Adipocyte (in vitro differentiated cells): ENCODE measurements at places on chromosomes 13 and 19.

DNA sequence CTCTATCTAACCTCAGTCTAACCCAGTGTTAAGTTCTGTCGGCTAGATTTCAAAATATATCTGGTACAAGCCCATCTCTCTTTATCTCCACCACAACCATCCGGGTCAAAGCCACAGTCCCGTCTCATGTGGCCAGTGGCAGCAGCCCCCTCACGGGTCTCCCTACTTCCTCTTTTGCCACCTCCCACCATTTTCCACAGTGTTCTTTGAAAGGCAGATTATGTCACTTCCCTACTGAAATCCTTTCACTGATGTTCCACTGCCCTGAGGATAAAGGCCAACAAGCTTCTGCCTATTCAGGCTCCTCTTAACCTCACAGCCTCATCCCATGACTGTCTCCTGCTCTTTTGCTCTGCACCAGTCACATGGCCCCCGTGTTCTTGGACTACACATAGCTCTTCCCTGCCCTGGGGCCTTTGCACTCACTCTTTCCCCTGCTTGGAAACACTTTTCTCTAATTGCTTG lies 117.2 kb downstream of the UBL3 start:
- DNase-seq, result no peak

DNA sequence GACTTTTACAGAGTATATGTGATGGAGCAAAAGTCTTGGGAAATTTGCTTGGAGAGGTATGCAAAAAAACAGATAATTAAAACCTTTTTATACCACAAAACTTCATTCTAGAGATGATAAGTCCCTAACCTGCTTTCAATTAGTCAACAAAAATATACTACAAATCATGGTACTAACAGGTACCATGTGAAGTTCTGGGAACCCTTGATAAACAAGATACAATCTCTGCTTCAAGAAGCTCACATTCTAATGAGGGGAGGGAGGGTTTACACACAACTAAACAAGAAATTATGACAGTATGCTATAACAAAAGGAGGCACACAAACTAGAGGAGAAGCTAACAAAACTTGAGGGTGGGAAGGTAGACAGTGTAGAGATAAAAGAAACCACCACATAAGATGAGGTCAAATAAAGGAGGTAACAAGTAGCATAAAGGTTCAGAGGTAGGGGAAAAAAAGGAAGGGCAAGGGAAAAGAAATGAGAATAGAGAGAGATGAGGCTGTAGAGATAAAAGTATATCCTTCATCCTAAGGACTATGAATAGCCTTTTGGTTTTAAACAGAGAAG lies 91.4 kb downstream of the MYCBP2 start:
- no peak for DNase-seq

GRCh38 chr13:20387441-20387971 lies 138.2 kb downstream of the CRYL1 start:
- DNase-seq, result no peak

DNA sequence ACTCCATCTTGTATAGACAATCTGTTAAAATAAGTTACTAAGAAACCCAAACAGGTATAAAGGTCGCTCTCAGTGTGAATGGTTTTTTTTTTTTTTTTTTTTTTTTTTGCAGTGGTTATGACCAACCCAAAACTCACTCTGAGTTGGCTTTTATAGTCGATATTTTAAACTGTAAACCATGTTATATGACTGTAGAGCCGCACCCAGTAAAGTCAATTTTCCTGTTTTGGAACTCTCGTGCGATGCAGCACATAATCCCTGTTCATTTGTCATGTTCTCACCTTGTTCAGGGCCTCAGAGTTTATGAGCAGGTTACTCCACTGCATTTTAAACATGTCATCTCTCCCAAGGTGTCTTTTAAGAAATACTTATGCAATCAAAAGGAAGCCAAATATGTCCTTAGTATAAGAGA lies 112.5 kb downstream of the KLF5 start:
- no peak for DNase-seq

GRCh38 chr13:25468325-25469168 lies 96.8 kb downstream of the ATP8A2 start:
- DNase-seq, result peak; percentile 68

DNA sequence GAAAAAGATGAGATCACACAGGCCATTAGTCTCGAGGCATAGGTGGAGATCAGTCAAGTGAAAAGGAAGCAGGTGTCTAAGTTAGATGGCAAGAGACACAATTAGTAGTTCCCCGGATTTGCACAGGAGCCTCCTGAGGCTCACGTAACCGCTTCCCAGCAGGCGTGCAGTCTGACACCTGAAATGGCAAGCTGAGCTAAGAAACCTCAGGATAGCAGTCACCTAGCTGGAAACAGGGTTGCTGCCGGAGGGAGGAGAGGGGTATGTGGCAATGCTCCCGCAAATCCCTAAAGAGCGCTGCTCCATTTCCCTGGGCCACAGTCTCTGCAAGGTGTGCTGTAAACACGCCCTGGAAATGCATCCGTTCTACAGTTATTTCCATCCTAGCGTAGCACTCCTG lies 1151.0 kb downstream of the DIAPH3 start:
- no peak for DNase-seq

DNA sequence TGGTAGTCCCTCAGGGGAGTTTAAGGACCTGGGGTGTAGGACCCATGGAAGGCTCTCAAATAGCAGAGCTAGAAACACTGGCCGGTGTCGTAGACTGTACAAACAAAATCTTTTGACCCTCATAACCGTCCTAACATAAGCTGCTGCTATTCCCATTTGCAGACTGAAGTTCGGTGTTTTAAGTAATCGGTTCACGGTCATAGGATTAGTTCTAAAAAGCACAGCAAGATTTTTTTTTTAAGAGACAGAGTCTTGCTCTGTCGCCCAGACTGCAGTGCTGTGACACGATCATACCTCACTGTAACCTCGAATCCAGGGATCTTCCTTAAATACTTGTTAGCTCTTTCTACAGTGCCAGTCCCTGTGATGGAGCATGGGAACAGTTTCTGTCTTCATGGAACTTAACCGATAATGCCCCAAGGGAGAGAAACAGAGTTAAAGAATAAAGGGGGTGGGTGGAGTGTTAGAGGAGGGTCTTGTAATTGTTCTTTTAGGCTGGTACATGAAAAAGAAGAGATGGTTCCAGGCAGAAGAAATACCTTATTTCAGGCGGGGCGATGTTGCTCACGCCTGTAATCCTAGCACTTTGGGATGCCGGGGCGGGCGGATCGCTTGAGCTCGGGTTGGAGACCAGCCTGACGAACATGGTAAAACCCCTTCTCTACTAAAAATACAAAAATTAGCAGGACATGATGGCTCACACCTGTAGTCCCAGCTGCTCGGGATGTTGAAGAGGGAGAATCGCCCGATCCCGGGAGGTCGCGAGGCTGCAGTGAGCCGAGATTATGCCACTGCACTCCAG lies 475 bp upstream of the ZC3H4 start:
- DNase-seq, result no peak

DNA sequence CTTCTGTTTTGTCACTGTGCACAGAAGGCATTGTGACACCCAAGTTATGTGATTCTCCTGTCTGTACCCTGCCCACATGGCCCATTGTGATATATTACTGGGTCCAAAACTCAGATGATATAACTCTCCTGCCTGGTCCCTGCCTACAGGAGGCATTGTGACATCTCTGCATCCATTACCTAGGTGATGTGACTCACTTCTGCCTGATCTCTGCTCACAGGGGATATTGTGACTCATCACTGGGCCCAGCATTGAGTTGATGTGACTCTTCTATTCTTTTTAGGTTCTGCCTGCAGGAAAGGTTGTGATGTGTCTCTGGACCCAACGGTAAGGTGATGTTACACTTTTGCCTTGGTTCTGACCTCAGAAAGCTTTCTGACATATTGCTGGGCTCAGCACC lies 67.9 kb upstream of the ZNF724 start:
- DNase-seq, result no peak

DNA sequence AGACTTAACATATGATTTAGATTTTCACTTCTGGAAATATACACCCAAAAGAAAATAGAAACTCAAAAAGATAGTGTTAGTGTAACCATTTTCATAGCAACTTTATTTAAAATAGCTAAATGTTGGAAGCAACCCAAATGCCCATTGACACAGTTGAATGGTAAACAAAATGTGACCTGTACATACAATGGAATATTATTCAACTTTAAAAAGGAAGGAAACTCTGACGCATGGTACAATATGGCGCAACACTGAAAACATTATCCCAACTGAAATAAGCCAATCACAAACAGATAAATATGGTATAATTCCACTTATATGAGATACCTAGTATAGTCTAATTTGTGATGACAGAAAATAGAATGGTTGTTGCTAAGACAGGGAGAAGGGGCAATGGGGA lies 1456.1 kb upstream of the MIR17HG start:
- DNase-seq, result no peak

- no peak for DNase-seq
Observed at GRCh38 chr13:42170029-42170428, 101.9 kb upstream of the AKAP11 start.

- DNase-seq, result no peak
Observed at GRCh38 chr19:31339411-31339810, 9.8 kb downstream of the TSHZ3 start.

DNA sequence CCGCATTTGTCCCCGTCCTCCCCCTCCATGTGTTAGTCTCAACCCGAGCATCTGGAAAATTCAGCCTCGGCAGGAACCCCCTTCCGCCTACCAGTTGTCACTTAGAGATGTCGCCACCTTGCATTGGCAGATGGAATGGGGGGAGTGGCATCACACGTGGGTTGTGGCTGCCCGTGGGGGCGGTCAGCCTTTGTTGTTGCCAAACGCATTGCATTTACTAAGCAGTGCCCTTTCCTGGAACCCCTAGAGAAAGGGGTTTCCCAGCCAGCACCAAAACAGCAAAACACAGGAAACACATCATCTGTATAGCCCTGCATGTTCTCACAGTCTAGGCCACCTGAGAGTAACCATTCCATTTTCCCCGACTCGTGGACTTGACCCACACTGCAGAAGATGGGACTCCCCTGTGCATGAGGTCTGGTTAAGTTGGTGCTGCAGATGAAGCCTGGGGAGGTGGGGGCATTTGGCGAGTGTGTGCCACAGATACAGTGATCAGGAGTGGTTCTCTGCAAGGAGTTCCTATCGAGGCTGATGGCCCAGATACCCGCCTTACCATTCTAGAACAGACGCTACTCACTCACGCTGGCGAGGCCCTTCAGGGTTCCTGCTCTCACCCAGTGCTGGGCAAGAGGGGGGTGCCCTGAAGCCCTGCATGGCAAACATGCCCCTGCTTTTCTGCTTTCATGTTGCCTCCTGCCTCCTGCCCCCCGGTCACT lies 38.3 kb downstream of the TMED1 start:
- DNase-seq, result no peak

- DNase-seq, result peak; percentile 60
Observed at GRCh38 chr13:76992548-76993001, 694 bp downstream of the CLN5 start.

- peak; percentile 41 for DNase-seq
Observed at GRCh38 chr19:3095441-3096191, 1.5 kb downstream of the GNA11 start.
